Activated T-cell treated with anti-CD3 and anti-CD28 coated beads for 24 hours (primary cell): ENCODE measurements at places on chromosomes 3 and 15.

- DNase-seq: no peak
Observed at GRCh38 chr3:188052169-188053035, 101.6 kb upstream of the LPP start.

DNA sequence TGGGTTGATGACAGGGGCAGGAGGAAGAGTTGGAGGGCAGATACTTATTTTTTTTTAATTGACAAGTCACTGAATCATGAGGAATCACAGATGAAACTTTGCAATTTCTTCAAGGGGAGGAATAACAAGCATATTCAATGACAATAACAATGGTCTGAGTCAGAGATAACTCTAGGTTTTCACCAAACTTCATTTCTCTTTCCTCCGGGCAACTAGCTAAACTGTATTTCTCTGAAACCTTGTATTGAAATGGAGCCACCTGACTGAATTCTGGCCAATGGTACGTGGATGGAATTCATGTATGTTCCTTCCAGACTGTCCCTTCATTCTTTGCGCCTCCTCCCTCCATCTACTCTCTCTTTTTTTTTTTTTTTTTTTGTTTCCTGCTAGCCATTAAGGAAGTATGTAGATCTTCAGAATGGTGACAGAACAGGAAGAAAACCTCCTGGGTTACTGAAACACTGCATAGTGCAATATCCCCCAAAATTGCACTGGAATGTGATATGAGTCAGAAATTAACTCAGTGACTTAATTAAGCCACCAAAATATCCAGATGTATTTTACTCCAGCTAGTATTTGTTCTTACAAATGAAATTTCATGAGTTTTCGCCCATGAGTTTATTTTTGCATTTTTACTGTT is 495.4 kb downstream of the OTOL1 start:
- DNase-seq: no peak

- no peak for DNase-seq
Observed at GRCh38 chr15:55151631-55152030, 45.1 kb downstream of the RSL24D1 start.

GRCh38 chr3:73061416-73061815 is at the start of gene EBLN2:
Gene EBLN2 (plus strand): TSS chr3:73061659. CDS start chr3:73062082, 423 bp downstream.
- no peak for DNase-seq

GRCh38 chr3:89280301-89280700 is 172.9 kb downstream of the EPHA3 start:
- no peak for DNase-seq

- peak; percentile 12 for DNase-seq
Observed at GRCh38 chr15:94206463-94207167, 24.7 kb upstream of the MCTP2 start.

DNA sequence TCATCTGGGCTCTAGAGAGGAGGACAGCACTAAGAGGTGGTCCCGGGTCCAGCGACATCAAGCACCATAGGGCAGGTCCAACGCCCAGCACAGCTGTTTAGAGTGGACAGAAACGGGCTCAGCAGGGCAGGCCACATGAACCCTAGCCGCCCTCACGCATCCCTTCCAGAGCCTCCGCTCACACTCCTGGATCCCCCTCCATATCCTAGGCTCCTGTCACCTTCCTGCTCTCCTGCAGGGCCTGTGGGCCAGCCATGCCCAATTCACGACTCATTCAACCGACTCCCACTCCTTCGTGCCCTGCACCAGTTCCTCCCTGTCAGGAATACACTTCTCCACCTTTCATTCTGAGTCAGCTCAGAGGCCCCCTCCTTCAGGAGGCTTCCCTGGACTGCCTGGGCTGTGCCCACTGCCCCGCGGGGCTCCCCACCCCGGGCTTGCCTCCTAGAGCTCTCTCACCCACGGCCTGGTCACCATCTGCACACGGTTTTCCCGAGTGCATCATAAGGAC is 90.2 kb downstream of the LINGO1 start:
- DNase-seq: no peak

- DNase-seq: no peak
Observed at GRCh38 chr15:44450172-44450571, 22.7 kb downstream of the CTDSPL2 start.

DNA sequence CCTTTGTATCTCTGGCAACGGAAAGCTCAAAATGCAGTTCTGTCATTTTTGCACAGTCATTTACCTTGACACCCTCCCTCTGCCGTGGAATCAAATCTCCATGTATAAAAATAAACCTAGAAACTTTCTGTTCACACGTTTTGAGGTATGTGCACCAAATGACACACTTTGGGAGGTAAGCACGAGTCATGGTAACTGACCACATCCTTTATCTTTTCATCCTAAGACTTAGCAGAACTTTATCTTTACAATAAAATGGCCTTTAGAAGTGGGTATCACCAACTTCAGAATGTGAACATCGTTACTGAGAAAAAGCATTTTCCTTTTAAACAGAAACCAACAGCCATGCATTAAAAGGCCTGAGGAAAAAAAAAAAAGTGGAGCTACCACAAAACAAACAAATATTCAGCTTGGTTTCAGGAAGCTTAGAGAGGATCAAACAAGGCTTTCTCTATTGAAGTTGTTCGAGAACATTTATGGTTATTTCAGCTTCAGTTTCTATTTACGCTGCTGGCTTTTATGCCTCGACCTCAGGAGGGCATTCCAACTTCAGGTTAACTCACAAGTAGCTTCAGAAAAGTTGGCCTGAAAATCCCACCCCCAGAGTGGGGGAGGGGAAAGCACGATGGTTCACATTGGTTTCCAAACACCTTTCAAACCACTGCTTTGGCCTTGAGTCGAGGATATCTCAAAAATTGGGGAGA is 171.1 kb upstream of the ICE2 start:
- peak; percentile 35 for DNase-seq

DNA sequence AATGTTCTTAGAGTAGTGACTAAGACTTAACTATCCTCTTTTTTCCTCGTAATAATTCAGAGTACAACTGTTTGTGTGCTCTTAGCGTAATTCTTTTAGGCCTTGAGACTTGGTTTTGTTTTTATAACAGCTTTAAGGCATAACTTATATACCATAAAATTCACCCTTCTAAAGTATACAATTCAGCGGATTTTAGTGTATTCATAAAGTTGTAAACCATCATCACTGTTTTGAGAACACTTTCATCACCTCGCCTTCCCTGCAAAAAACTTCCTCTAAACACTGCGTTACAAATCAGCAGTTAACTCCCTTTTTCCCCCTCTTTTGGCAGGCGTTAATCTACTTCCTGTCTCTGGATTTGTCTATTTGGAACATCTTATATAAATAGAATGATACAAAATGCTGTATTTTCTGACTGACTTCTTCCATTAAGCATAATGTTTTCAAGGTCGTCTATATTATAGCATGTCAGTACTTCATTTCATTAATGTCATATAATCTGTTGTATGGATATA is 18.7 kb downstream of the DNAJC13 start:
- DNase-seq: no peak

- no peak for DNase-seq
Observed at GRCh38 chr3:14794435-14794834, 24.3 kb upstream of the FGD5 start.

- DNase-seq: no peak
Observed at GRCh38 chr3:10602271-10602670, 96.9 kb upstream of the ATP2B2 start.

DNA sequence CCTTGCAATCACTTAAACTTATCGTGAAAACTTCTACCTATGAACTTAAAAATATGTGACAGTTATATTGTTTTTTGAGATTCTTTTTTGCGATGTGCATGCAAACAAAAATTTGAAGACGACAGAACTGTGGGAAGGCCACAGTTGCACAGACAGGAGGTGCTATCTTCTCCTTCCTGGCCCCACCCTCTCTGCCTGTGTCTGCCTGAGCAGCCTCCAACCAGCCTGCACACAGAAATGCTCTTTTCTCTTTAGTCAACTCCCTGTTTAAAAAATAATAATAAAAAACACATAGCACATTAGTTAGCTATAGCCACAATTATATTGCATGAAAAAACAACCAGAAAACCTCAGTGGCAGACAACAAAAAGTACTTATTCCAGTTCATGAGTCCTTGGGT is 212.2 kb downstream of the ZNF621 start:
- no peak for DNase-seq

GRCh38 chr15:85580879-85581278 is 200.5 kb downstream of the AKAP13 start:
- no peak for DNase-seq

DNA sequence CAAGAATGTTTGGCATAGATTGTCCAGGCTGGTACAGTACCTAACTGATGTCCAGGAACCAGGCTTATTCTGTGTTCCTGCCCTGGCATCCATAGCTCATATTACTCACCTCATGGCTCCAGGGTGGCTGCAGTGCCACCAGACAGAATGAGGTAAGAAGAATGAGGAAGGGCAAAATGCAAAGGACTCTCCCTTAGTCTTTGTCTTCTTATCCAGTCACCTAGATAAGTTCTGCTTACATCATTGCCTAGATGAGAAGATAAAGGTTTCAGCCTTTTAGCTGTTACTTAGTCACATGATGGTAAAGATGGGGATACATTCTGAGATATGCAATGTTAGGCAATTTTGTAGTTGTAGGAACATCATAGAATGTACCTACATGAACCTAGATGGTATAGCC is 45.8 kb downstream of the CHP1 start:
- no peak for DNase-seq

DNA sequence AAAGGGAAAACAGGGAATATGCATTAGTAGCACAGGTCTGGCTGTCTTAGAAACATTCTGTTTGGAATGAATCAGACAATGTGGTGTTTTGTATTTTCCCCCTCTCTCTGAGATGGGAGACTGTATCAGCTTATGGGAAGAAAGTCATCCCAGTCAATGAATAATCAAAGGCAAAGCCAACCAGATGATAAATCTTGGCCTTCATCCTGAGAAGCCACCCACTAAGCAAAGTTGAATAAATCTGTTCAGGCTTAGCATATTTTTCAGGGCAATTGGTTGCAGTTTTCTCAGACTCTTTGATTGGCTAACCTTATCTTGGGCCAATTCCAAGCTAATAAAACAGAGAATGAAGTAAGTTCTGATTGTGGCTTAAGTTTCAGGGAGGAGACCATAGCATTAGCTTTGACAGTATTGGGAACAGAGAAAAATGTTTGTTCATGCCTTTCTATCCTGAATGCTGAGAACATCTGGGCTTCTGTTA is 63.6 kb upstream of the ARL8B start:
- no peak for DNase-seq

GRCh38 chr3:69197922-69198530 is 75.6 kb upstream of the LMOD3 start:
- DNase-seq: peak; percentile 52

DNA sequence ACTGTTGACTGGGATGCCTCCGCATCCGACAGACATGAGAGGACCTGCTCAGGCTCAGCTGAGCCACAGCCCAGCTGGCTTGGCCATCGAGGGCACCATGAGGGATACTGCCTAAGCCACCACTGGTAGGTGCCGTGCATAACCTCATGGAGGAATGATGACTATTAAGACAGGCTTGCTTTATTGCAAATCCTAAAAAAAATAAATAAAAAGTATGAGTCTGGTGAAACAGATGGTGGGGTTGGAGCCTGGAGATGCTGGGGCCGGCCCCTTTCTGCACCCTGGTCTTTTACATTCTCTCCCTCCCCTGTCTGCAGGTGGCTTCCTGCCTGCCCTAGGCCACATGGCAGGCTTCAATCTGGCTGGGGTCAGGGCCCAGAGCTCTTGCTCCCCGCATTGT is 24.0 kb upstream of the RAD18 start:
- DNase-seq: no peak

GRCh38 chr3:40511031-40511718 is 5.3 kb downstream of the ZNF620 start:
- no peak for DNase-seq

DNA sequence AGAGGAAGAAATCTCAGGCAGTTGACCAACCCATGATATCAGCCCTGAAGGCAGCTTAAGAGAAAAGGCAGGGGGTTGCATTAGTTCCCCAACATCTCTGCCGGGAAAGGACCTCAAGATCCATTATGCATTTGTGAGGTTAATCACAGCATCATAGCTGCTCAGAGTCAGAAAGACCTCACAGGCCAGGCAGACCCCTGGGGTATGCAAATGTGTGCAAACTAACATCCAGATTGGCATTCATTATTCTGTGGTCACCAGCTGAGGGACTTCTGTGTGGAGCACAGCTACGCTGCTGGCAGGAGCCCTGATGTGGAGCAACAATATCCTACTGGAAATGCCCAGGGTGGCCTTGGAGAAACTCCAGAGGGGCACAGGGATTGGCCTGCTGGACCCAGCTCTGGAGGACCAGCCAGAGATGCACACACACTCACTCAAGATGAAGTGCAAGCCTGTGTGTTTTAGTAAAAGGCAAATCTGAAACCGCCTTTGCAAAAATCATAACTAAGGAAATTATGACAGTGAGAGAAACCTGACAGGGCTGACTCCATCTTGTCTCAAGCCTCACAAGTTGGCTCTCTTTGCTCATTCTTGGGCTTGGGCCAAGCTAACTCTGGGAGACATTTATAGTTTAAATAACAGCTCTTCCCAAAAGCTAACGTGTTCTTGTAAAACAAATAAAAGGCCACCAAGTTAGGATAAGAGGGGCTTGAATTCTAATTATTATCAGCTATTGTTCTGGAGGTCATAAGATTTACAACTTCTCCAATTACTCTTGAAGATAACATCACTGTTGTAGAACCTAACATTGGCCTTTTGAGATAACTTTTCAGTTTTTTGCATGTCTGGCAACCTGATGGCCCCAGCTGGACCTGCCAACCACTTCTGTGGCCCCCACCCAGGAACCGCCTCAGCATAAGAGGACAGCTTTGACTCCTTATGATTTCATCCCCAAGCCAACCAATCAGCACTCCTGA is 257.1 kb downstream of the UACA start:
- DNase-seq: no peak

GRCh38 chr3:182606905-182607504 is 186.3 kb upstream of the ATP11B start:
- DNase-seq: no peak

DNA sequence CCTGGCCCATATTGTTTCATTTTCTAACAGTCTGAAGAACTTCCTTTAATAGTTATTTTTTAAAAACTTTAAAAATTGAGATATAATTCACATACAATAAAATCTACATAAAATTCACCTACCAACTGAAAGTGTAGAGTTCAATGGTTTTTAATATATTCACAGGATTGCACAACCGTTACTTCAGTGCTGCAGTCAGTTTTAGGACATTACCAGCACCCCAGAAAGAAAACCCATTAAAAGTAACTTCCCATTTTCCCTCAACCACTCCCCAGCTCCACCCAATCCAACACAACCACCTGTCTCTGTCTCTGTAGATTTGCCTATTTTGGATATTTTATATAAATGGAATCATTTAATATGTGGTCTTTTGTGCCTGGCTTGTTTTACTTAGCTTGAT is 29.6 kb downstream of the MGA start:
- no peak for DNase-seq

- DNase-seq: no peak
Observed at GRCh38 chr3:160114355-160114995, 110.7 kb upstream of the C3orf80 start.

GRCh38 chr3:122104515-122105194 is 49.5 kb downstream of the CD86 start:
- no peak for DNase-seq

- no peak for DNase-seq
Observed at GRCh38 chr15:74960995-74961588, 4.5 kb upstream of the RPP25 start.

DNA sequence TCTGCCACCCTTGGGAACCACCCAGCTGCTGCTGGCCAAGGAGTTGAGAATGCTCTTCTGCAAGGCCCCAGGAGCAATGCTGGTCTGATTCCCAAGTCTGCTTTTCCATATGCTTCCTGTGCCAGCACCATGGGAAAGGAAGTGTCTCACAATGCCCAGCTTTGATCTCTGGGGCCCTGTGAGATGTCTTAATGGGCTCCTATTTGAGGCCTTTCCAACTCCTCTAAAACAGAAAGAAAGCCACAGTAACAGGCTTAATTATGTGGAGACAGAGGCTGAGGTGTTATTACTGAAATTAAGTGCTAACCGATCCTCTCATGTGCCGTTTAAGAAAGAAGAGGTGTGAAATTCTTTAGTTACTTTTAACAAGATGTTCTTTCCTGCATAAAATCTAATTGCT is 4.5 kb downstream of the EOGT start:
- no peak for DNase-seq
